ENCODE measurements at places on chromosomes 4 and X.
A peak's percentile ranks its signal among the peaks of the same experiment; 100 is the strongest.

GRCh38 chr4:6372649-6373525, 99.5 kb downstream of the PPP2R2C start:
- DNase-seq: peak; percentile 63

- DNase-seq: no peak
These were observed 103.0 kb downstream of the SNCA start for GRCh38 chr4:89733946-89734345.

GRCh38 chr4:3707423-3708102, 58.6 kb upstream of the ADRA2C start:
- DNase-seq: peak; percentile 17

DNA sequence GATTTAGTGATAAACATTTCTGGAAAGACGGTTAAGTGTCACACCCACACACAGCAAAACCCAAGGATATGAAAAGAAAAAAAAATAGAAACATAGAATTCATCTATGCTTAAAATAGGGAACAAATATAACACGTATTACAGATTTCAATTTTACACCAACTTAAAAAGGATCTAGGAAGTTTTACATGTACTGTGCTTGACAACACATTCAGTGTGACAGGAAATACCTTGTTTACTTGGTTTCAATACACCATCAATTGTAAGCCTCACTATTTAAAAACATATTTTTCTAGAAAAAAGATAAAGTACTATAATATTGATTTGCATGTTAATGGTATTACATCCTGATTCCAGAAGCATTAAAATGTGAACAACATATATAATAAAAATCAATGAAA, 77.0 kb upstream of the SPRY1 start:
- DNase-seq: no peak

DNA sequence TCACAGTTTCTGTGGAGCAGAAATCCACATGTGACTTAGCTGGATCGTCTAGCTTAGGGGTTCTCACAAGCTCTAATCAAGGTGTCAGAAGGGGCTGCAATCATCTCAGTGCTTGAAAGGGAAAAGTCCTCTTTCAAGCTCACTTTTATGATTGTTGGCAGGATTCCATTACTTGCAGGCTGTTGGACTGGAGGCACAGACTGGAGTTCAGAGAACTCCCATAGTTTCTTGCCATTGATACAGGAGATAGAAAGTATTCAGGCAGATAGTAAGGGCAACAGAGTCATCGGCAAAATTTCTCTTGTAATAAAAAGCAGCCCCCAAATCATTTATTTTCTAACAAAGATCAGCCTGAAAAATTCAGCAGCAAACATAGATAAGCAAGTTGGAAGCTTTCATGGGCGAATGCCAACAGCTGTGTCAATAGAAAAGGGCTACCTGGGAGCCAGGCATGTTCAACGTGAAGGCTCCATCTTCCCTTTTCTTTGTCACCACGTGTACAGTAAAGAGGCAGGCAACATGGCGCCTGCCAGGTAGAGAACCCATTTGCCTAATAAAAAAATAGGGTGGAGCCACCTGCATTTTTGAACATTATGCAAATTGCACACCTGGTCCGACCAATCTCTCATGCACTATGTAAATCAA, 64.4 kb downstream of the CXCL13 start:
- no peak for DNase-seq

GRCh38 chrX:3815896-3816664, 102.6 kb upstream of the PRKX start:
- peak; percentile 55 for DNase-seq

GRCh38 chr4:129346734-129347133, 250.8 kb downstream of the C4orf33 start:
- no peak for DNase-seq

DNA sequence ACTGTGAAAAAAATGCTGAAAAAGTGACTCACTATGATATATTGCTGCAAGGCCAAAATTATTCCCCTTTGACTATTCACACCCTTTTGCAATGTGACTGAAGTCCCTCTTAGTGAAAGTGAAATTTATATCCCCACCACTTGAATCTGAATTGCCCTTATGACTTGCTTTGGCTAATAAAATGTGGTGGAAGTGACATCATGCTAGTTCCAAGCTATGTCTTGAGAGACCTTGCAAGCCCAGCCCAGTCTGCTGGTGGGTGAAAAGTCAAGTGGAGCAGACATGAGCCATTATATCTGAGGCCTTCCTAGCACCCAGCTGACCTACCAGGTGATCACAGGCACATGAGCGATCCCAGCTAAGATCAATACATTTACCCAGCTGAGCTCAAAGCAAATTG, 94.7 kb downstream of the LINC00632 start:
- DNase-seq: no peak

- no peak for DNase-seq
These were observed 690.8 kb downstream of the PCDH18 start for GRCh38 chr4:136841526-136841925.

DNA sequence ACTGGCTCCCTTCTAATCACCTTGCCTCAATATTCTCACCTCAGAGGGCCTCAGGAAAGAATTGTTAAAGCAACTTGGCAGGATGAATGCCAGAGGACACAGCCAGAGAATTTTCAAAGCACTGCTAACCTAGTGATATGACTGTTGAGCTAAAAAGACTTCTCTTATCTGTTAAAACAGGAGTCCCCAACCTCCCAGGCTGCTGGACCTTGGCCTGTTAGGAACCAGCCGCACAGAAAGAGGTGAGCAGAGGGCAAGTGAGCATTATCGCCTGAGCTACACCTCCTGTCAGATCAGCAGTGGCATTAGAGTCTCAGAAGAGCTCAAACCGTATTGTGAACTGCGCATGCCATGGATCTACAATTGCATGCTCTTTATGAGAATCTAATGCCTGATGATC, 1.7 kb upstream of the KCNE5 start:
- DNase-seq: no peak

GRCh38 chrX:67545893-67546495, 2.2 kb downstream of the AR start:
- no peak for DNase-seq
